NCI-H146 (cell line): ENCODE measurements at places on chromosomes 5 and 9.

GRCh38 chr5:162664846-162665245 lies 597.3 kb downstream of the GABRG2 start:
- DNase-seq, result no peak

DNA sequence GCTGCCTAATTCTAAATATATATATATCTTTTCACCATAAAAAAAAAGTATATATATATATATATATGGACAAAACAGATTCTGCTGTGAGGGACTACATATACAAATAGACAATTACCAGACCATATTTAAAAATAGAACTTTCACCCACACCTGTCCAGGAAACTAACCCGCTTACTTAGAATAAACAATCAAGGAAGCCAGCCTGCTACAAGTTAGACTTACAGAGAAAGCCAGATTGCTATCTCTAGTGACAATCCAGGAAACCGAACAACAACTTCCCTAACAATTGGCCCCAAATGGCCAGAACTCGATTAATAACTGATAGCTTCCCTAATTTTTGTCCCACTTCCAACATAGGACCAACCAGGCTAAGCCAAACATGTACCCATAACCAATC lies 5.9 kb downstream of the GLDC start:
- no peak for DNase-seq

DNA sequence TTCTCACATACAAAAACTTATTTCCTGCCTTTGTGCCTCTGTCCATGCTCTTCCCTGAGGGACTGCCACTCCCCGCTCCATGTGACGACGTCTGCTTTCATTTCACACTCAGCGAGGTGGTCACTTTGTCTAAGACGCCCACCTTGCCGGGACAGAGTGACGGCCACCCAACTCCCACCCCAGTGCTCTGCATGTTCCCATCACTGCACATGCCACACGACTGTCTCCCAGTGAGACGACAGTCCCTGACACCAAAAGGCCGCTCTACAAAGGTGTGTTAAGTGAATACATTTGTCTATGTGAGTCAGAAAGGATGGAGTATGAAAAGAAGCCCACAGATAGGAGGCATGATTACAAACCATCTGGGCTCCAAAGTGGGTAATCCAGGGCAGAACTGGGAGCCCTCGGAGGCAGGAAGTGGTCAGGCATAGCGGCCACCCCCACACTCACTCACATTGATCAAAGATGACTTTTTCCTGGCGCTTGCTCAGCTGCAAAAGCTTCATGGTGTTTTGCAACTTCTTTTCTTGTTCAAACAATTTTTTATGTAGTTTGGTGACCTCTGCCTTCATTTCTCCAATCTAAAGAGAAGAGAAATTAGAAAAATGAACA lies 185.8 kb downstream of the CDK5RAP2 start:
- DNase-seq, result no peak

GRCh38 chr5:143213851-143214363 lies 189.6 kb downstream of the NR3C1 start:
- no peak for DNase-seq

DNA sequence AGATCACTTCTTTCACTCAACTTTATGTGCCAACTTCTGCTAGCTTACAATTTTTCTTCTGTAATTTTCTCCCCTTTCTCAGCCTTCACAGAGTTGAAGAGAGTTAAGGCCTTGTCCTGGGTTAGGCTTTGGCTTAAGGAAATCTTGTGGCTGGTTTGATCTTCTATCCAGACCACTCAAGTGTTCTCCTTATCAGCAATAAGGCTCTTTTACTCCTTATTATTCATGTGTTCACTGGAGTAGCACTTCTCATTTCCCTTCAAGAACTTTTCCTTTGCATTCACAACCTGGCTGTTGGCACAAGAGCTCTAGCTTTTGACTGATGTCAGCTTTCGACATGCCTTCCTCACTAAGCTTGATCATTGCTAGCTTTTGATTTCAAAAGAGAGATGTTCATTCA lies 86.9 kb upstream of the ALDH1B1 start:
- DNase-seq, result no peak

GRCh38 chr5:65480306-65480865 lies 1.3 kb downstream of the ADAMTS6 start:
- peak; percentile 34 for DNase-seq

DNA sequence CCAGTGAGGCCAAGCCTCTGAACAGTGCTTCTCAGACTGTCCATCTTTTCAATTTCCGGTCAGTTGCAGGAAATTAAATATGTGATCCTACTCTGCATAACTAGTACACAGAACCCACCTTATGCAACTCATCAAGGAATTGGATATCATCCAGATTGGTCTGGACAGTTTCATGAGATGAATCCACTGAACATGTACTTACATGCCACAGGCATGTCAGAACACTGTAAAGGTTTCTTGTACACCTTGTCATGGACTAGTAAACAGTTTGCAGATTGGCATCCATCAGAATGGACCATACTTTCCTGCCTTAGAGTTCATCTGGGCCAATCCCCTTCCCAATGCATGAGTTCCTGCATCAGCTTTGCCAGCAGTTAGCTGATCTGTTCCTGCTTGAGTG lies 30.4 kb downstream of the GARNL3 start:
- DNase-seq, result no peak

DNA sequence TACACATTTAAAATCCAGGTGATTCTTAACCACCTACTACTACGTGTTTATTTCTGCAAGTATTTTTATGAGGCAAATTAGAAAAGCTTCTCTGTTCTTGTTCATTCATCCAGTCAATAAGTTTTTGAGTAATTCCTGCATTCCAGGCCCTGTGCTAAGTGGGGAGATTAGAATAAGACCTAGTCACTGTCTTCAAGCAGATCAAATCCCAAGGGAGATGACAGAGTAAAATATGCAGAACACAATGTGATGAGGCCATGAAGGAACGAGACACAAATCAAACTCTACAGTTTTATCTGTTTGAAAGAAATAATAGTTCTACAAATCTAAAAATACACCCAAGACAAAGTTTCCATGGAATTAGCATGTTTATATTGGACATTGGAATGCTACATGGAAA lies 158.8 kb downstream of the CEP120 start:
- DNase-seq, result no peak

DNA sequence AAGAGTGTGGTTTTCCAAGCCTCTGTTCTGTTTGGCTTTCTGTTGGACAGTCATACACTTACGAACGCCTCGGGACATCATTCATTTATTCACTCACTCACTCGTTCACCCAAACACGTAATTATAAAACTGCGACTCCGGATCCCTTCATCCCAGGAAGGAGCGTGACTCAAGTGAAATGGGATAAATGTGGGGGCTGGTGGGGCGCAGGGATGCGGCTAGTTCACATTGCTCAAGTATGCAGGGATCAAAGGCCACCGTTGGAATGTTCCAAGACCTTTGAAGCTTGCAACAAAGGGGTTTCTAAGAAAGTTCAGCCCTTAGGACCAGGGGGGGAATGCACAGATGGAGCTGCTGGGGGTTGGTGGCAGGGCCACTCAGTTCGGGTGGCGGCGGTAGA lies 64.2 kb downstream of the CFAP77 start:
- DNase-seq, result no peak

DNA sequence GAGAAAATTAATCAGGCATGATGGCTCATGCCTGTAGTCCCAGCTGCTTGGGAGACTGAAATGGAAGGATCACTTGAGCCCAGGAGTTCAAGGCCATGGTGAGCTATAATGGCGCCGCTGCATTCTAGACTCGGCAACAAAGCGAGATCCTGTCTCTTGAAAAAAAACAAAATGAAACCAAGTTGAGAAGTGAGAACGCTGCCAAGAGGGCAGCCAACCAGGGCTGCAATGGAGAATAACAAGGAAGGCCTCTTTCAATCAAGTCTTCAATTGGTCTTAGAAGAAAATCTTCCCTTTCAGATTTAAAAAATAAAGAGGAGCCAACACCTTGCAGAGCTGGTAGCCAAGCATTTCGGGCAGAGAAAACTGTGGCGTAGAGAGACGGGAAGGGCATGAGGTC lies 14.7 kb downstream of the KIAA1958 start:
- DNase-seq, result no peak

DNA sequence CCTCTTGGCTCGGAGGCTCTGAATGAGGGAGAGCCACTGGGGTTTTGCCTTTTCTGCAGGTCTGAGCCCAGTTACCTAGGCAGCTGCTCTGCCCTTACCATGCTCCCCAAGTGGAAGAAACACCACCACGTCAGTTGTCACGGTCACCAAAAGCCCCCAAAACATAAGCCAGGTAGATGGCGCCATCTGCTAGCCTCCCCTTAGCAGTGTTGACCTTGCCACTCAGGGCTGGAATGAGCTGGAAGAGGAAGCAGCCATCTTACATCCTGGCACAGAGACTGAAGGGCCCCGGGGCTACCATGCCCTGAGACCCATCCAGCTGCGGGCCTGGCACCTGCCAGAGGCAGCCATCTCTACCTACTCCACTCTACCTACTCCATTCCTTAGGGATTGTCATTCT lies 7.4 kb downstream of the ZER1 start:
- no peak for DNase-seq

DNA sequence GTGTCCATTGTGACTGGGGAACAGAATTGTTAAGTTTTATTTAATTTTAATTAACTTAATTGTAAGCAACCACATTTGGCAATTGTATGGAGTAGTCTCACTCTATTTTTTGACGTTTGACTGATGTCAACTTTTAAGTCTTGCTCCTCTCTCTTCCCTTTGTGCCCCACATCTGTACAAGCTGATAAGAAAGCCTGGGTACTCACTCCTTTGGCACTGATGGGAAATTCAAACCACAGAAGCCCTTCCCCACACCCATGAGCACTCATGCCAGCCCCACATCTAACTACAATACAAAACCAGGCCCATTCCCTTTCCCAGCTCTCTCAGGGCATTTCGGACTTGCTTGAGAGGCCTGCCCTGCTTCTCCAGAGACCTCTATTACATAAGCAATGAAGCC lies 451.5 kb upstream of the KIF2A start:
- DNase-seq, result no peak

DNA sequence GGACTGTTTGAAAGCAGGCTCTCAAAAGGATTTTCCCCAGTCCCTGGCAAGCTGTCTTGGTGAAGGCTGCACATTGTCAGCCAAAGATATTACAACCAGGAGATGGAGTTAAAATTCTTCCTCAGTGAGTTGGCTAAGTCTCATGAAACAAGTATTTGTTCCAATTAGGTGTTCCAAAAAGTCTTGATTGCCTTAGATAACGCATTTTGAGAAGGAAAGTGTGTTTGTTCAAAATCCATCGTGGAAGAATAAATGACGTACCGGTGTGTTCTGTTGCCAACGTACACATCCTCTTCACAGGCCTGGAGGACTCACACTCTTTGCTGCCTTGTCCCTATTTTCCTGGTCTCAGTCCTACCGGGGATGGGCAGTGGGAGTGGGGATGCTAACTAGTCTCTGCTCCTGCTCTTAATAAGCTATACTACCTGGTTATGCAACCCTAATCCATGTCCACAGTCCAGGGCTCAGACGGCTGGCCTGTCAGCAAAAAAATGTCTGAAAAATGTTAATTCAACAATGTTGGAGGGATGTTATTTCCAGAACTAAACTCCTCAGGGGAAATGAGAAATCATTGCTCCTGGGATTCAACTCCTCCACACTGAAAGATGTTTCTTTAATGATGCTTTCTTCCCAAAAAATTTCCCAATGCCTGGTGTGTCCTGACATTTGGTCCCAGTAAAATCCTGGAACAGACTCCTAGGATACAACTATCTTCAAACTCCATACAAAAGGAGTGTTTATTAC lies 175.3 kb upstream of the KLF9 start:
- no peak for DNase-seq
